ENCODE measurements at places on chromosomes 1 and 21.

DNA sequence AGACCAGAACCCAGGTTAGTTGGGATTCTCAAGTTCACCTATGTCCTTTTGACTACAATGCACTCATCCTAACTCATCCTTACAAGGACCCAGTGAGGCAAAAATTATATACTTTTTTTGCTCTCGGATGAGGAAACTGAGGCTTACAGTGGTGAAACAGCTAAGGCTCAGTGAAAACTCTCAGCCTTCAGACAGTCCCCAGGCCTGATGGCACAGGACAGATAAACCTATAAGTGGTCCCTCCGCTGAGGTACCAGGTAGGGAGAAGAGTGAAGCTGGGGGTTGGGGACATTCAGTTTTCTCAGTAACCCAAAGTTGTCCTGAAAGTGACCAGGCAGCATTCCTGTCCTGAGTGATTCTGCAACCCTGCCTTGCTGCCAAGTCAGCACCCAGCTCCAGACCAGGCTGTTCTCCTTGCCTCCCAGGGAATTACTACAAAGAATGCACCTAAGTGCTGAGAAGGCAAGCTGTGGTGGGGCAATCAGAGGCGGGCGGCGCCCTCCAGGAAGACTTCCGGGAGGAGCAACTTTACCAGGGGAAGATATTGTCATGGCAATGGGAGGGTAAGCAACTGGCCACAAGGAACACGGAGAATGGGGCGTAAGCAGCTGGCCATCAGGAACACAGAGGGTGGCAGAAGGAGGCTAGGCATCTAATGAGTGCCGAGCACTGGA, 4.6 kb downstream of the TENT5B start:
- no peak for DNase-seq

- no peak for DNase-seq
Observed at GRCh38 chr1:183241471-183241870, 55.4 kb downstream of the LAMC2 start.

DNA sequence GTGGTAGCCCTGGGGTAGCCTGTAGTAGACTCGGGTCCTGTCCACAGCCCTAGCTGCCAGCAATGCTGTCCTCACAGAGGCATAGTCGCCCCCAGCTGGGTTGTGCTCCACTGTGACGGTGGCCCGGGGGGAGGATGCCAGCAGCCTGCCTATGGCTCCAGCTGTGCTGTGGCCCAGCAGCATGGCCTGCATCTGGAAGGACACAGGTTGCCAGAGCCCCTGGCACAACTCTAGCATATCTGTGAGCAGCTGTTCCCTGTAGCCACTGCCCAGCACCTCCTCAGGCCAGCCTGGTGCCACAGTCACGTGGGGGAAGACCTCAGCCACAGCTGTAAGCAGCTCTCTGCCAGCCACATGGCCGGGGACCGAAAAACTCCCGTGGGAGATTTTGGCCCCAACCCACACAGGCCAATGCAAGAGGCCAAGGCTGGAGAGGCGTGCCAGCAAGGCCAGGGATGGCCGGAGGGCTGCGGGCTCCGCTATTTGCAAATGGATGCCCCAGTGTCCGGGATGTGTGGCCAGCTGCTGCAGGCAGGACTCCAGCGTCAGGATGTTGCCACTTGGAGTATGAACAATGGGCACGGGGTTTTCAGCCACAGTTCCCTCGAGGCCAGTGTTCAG, 13.9 kb downstream of the FAM151A start:
- DNase-seq = no peak

DNA sequence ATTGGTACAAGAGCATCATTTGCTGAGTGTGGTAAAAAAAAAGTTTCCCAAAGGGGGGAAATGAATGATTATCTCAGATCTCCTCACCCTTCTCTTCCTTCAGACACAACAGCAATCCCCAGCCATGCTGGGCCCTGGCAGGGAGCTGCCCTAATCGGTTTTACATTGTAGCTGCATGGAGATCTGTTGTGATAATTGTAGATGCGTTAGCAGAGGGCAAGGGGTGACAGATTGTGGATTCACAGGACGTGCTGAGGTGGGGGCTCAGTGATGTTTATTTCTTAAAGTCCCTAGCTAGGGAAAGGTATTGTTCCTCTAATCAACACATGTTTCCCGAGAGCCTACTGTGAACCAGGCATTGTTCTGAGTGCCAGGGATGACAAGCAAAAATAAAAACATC, 304.1 kb downstream of the PBX1 start:
- DNase-seq = no peak

GRCh38 chr21:44450402-44450801, 4.9 kb upstream of the LRRC3 start:
- no peak for DNase-seq

DNA sequence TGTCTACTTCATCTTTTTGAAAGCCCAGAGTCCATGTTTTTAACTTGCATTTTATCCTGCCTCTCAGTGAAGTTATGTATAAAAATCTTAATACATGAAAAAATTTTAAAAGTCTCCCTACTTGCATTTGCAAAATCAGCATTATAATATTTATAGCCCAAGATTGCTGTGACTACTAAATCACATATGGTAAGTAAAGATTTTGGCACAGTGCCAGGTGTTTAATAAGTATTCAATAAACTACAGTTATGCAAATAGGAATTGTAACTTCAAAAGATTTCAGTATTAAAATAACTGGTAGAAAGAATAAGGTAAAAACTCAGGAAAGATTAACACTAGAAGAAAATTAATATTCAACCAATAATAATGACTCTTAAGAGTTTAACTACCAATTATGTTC, 641.7 kb downstream of the LRRIQ3 start:
- no peak for DNase-seq

DNA sequence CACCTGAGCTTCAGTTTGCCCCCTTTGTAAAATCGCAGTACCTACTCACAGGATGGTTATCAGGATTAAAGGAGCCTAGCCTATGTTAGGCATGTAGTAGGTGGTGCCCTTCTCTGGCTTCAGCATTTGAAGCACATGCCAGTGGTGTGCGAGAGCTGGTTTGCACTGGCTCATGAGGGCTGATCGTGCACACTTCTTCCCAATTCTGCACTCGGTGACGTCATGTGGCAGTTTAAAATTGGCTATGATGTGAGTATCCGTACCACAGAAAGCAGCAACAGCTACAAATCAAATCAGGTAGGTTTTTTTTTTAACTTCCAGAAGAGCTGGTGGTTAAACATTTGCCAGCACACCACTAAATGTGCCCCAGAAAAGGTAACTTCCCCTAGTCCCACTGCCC, 13.5 kb downstream of the FOXO6 start:
- no peak for DNase-seq

- DNase-seq = no peak
Observed at GRCh38 chr1:59446257-59446901, 149.5 kb downstream of the FGGY start.

DNA sequence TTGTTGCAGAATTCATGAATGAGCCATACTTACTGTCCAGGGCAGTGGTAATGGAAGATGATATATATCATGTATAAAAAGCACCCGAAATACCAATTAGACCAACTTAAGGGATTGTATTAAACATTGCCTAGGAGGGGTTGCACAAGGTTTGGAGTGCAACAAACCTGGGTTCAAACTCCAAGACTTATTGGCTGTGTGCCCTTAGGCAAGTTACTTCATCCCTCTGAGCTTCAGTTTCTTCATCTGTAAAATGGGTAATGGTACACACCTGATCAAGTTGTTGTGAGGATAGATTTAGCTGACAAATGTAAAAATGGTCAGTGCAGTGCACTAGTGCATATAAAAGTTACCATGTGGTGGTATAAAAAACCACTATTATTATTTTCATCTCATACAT, 9.8 kb upstream of the PPP1R15B start:
- no peak for DNase-seq

DNA sequence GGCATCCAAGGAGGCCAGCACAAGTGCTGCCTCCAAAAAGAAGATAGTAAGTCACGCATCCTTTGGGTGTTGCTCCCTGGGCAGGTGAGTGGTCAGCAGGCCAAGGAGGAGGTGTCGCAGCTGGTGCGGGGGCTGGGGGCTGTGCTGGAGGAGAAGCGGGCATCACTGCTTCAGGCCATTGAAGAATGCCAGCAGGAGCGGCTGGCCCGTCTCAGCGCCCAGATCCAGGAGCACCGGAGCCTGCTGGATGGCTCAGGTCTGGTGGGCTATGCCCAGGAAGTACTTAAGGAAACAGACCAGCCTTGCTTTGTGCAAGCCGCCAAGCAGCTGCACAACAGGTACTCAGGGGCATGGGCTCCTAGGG, 4.3 kb downstream of the TRIM46 start:
- no peak for DNase-seq

DNA sequence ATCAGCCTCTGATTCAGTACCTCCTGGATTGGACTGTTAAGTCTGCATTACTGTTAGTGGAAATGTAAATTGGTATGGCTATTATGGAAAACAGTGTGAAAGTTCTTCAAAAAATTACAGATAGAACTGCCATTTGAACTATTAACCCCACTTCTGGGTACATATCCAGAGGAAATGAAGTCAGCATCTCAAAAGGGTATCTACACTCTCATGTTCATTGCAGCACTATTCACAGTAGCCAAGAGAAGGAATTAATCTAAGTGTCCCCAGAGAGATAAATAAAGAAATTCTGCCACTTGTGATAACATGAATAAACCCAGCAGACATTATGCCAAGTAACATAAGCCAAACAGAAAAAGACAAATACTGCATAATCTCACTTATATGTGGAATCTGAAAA, 676.0 kb downstream of the PLA2G4A start:
- no peak for DNase-seq

DNA sequence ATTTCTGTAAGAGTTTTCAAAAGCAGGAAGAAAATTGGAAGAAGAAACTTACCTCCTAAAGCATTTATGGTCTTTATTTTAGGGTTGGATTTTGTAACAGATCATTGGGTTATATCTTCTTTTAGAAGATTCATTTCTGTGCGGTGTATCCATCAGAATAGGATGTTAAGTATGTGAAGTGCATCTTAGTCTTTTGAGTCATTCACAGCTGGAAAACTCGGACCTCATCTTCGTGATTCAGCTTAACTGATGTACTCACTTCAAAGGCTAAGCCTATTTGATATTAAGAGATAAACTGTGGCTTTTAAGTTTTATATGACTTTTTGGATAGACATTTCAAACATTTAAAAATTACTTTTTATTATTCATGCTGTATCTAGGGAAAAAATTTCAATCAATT, 56.3 kb downstream of the GIPC2 start:
- no peak for DNase-seq

DNA sequence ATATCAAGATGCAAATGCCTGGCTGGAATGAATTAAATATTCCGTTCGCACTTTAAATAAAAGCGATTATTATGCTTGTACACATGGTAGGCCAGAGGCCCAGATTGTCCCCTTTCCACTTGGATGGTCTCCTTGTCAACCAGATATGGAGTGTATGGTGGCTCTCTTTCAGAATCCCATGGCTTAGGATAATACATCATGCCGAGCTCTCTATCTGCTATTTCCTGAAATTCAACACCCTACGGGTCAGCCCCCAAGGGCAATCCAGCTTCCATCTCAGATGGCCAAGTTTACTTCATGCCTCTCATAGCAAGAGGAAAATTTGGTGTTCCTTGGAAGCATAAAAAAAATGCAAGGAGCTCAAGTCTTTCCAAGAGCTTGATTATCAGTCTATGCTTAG, 25.4 kb upstream of the FMO1 start:
- no peak for DNase-seq

DNA sequence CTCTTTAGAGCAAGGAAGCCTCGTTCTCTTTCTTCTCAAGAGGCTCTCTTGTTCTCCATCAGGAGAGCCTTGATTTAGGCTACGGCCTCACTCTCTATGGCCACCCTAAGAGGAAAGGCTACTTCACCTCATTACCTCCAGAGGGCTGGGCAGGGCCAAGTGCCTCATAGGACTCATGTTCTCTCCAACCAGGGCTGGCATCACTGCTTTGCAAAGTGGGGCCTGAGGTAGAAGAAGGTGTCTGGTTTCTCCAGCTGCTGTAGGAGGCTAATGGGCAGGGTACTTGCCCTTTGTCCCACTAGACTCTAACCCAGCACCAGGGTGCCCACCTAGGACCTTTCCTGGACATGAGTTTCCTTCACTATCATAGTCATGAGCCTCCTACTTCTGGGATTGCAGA, 2.1 kb upstream of the ATXN7L2 start:
- no peak for DNase-seq

DNA sequence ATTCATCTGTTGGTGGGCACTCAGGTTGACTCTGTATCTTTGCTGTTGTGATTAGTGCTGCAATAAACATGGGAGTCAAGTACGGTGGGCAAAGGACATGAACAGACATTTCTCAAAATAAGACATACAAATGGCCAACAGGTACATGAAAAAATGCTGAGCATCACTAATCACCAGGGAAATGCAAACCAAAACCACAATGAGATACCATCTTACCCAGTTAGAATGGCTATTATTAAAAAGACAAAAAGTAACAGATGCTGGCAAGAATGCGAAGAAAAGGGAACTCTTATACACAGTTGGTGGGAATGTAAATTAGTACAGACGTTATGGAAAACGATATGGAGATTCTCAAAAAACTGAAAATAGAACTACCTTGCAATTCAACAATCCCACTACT, 98.9 kb downstream of the TMEM53 start:
- no peak for DNase-seq

DNA sequence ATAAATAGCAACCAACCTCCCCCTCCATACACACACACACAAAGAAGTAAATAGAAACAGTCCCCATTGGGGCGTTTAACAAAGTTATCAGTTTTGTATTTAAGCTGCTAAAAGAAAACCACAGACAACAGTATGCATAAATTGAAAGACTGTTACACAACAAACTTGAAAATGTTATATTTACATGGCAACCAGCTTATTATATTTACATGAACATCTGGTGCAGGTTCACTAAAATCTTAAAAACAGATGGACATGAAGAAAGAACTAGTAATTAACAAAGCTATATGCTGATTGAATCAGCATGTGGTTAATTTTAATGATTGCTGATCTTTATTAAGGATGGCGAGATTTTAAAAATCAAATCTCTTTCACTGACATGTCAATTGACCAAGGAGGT, 384.7 kb downstream of the LRRIQ3 start:
- DNase-seq = no peak

DNA sequence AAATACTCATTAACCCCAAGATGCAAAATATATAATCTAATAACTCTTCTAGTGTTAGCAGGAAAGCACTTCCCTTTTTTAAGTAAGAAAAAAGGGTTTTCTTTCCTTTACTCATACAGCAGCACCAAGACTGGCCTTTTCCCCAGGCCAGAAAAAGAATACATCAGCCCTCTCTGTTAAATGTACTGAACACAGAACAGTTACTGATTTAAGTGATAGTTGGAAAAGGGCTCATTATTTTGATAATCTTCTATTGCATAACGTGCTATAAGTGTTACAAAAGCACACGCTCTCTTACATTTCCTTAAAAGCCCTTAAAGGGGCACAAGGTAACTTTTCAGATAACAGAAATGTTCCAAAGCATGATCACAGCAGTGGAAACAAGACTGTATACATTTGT, 142.9 kb downstream of the TIAM1 start:
- DNase-seq = no peak

Data from activated CD8-positive, alpha-beta memory T cell treated with anti-CD3 and anti-CD28 coated beads for 1 hour (primary cell).